GM23248 (cell line): ENCODE measurements at places on chromosomes 11 and 22. TPM values are rescaled to one million over a fixed set of nuclear protein-coding genes. Genes with fewer than 3 reads are reported as not detected.

The GVQW3 gene
- polyA plus RNA-seq, result 0.63 and 0.76 TPM in 2 replicates

The SLC6A5 gene
- polyA plus RNA-seq, result not detected in 2 replicates

DNA sequence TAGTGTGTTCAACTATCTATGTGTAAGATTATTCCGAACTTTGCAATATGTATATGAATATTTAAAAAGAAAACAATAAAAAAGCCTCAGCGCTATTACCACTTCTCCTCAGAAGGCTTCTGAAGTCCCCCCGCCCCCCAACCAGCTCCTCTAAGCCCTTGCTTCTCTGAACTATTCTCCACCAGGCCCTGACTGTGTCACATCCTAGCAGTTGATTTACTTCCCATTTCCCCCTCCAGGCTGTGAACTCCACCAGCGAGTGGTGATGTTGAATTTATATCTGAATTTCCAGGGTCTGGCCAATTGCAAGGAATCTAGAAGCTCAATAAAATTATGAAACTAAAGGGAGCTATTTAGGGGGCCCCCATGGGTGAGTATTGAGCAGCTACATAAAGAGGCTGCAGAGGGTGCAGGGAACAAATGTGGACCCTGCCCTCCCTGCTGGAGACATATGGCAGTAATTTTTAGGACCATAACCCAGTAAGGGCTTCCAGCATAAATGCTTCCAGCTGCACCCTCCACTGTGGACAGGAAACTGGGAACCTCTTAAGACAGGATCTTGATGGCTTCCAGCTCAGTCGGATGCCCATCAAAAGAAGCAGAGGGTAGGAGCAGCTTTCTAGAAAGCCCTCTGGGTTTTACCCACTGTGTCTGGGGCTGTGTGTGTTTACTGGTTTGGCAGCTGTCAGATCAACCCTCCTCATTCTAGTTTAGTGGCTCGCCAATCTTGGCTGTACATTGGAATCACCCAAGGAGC lies 81.4 kb downstream of the TIMP3 start:
- H3K27ac ChIP-seq, result no peak overlapping the region
- no peak for DNase-seq
- H3K36me3 ChIP-seq, result no peaks in the 10 kb centered on the region
- H3K4me1 ChIP-seq, result no peaks in the 10 kb centered on the region
- peaks cover 31% of the 10 kb centered on the region for H3K27me3 ChIP-seq
- no peak overlapping the region for H3K4me3 ChIP-seq

DNA sequence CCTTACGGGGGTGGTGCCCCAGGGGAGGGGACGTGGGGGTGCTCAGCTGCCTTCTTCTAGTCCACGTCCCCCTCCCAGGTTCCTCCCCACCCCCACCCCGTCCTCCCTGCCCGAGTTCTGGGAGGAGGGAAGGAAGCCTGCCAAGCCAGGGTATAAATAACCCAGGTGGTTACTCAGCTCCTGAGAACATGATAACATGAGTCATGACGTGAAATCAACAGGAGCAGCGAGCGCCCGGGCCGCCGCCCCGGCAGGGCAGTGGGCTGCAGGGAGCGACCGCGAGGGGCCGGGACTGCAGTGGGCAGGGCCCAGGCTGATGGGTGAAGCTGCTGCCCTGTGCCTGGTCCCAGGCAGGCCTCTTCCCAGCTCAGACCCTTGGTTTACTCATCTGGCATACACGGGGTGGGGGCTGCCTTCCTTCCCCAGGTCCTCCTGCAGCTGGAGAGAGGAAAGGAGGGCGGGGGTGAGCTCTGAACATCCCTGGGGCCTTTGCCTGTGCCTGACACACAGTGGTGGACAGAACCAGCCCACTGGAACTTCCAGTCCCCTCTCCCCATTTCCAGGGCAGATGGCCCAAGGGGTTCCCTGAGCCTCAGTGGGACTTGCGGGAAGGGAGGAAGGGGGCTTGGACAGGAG lies 8.8 kb upstream of the PDGFB start:
- DNase-seq, result peak; percentile 95
- no peaks in the 10 kb centered on the region for H3K27me3 ChIP-seq
- H3K4me3 ChIP-seq, result no peak overlapping the region
- no peak overlapping the region for H3K27ac ChIP-seq
- H3K4me1 ChIP-seq, result peaks cover 29% of the 10 kb centered on the region

GRCh38 chr11:119153049-119153818 lies 4.4 kb downstream of the ABCG4 start:
- no peak overlapping the region for H3K27ac ChIP-seq

DNA sequence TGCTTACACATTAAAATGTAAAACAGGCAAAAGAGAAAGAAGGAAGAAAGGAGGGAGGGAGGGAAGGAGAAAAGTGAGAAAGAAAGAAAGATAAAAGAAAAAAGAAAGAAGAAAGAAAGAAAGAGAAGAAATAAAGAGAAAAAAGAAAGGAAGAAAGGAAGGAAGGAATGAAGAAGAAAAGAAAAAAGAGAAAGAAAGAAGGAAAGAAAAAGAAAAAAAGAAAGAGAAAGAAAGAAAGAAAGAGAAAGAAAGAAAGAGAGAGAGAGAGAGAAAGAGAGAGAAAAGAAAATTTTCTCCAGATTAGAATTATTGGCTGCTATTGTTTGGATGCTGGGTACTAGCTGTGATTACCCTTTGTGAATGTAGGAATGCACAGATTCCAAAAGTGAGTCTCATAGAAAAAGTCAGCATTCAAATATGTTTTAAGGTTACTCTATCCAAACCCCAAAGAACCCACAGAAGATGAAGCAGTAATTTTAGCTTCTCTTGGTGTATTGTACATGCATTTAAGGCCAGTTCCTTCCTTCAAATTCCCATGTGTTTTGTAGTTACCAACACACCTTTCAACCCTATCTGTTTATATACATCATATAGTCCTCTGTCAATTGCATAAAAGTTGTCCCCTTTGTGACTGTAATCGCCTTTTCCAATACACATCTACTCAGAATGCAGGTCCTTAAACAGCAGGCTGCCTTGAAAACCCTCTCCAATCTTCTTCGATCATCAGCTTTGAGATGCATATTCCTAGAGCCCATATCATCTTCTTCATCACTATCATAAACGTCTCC lies 789 bp upstream of the FAM111A start:
- DNase-seq, result peak; percentile 83
- H3K36me3 ChIP-seq, result no peaks in the 10 kb centered on the region
- H3K27ac ChIP-seq, result peak overlapping the region; percentile 90

DNA sequence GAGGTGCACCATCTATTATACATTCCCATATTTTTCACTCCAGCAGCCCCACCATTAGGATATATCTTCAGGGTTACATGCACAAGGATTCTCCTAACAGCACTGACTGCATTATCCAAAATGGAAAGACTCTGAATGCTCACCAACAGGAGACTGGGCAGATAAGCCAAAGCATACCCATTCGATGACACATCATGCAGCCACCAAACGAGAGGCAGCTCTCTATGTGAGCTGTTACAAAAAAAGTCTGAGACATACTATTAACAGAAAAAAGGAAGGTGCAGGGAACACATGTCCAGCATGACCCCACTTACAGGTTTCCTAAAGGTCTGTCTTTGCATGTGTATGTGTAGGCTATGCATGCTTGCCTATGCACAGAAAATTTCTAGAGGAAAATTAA lies 12.4 kb upstream of the SERPIND1 start:
- H3K27me3 ChIP-seq, result no peaks in the 10 kb centered on the region
- H3K27ac ChIP-seq, result no peak overlapping the region
- H3K4me1 ChIP-seq, result peaks cover 9% of the 10 kb centered on the region
- DNase-seq, result peak; percentile 72
- H3K4me3 ChIP-seq, result no peak overlapping the region

- peak; percentile 44 for DNase-seq
- peaks cover 18% of the 10 kb centered on the region for H3K4me1 ChIP-seq
- no peak overlapping the region for H3K27ac ChIP-seq
- H3K4me3 ChIP-seq, result no peak overlapping the region
Measured at GRCh38 chr11:59206635-59207034, 6.1 kb downstream of the MPEG1 start.
